ENCODE measurements at places on chromosomes 3 and 15. TPM values are rescaled to one million over a fixed set of nuclear protein-coding genes. Genes with fewer than 3 reads are reported as not detected.

GRCh38 chr15:34223904-34224596 is 766 bp upstream of the EMC4 start:
- no peak for DNase-seq

The TMEM158 gene
- 0.26 TPM for total RNA-seq

GRCh38 chr3:99783011-99783573 is 34.6 kb upstream of the CMSS1 start:
- no peak for DNase-seq

The PIK3CB gene
- 22.0 TPM for total RNA-seq

DNA sequence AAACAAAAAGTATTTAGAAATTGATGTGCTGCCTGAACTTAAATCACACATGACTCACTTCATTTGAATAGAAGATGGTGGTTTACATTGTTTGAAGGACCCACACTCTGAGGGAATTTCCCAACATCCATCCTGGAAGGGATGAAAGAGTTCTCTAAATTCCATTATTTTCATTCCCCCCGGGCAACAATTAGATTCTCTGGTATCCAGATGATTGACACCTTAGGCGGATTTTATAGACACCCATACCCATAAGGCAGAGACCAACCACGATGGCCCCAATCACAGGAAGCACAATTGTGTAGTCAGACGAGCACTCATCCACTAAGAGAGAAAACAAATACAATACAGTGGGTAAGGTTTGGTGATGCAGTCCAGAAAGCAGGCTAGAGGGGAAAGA is 24.6 kb upstream of the MCCC1 start:
- DNase-seq: no peak

The PPARG gene
- total RNA-seq: 2.5 TPM

- DNase-seq: no peak
Measured at GRCh38 chr3:38125305-38126120, 11.4 kb downstream of the ACAA1 start.

- DNase-seq: no peak
Measured at GRCh38 chr3:4021162-4021561, 221.9 kb downstream of the LRRN1 start.

All from activated T-helper 1 cell treated with anti-CD3 and anti-CD28 coated beads, Interleukin-12 subunit alpha, Interleukin-12 subunit beta, Interleukin-2, Interleukin-4 antibody, amounts not matched to agents 30 ng/mL and 10 ng/mL and 1 ng/mL, durations not matched to agents 14 hours and 24 hours and 36 hours (primary cell).